ENCODE measurements at places on chromosomes 2 and 18. TPM values are rescaled to one million over a fixed set of nuclear protein-coding genes. Genes with fewer than 3 reads are reported as not detected.

- H3K27me3 ChIP-seq: no peaks in the 10 kb centered on the region
- H3K27ac ChIP-seq: no peak overlapping the region
- H3K4me3 ChIP-seq: no peak overlapping the region
- DNase-seq: no peak
- H3K4me1 ChIP-seq: peaks cover 43% of the 10 kb centered on the region
- no peaks in the 10 kb centered on the region for H3K36me3 ChIP-seq
These were observed 4.5 kb upstream of the BCL2L11 start for GRCh38 chr2:111116011-111116746.

GRCh38 chr2:107062599-107063220 is 176.7 kb upstream of the ST6GAL2 start:
- H3K27me3 ChIP-seq: no peaks in the 10 kb centered on the region
- no peak overlapping the region for H3K27ac ChIP-seq
- no peaks in the 10 kb centered on the region for H3K36me3 ChIP-seq
- no peak overlapping the region for H3K4me3 ChIP-seq

- no peak for DNase-seq
- no peak overlapping the region for H3K27ac ChIP-seq
- no peaks in the 10 kb centered on the region for H3K4me1 ChIP-seq
- H3K4me3 ChIP-seq: no peak overlapping the region
These were observed 26.9 kb downstream of the GAREM1 start for GRCh38 chr18:32443706-32444215.

DNA sequence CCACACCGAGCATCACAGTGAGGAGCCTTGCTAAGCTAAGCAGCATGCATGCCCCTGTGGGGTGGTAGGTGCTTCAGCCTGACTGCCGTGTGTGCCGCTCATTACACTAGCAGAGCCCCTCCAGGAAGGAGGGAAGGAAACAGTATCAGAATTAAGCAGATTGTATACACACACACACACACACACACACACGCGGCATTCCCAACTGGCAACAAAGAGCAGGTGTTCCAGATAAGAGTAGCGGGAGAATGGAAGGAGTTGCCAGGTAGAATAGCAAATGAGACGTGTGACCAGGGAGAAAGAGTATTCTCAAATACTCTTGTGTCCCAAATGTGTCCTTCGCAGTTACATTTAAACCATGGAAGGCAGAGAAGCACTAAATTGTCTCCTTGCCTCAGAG is 47.6 kb upstream of the TTC39C start:
- no peaks in the 10 kb centered on the region for H3K27me3 ChIP-seq
- no peak for DNase-seq
- H3K4me3 ChIP-seq: no peak overlapping the region
- H3K4me1 ChIP-seq: peaks cover 7% of the 10 kb centered on the region

DNA sequence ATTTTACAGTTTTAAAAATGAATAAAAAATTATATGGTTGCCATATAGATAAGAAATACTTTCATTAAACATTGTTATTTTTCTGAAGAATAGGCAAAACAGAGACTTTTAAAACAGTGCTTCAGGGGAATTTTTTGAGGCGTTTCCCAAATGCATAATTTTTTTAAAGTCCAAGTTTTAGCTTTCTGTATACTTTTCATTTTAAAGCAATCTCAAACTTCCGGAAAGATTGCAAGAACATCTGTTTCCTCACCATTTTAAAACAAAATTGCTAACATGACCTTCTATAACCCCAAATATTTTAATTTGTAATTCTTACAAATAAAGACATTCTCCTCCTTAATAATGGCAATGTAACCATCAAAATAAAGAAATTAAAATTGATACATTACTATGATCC is 15.1 kb upstream of the MBD2 start:
- H3K36me3 ChIP-seq: no peaks in the 10 kb centered on the region
- no peaks in the 10 kb centered on the region for H3K27me3 ChIP-seq
- no peaks in the 10 kb centered on the region for H3K4me1 ChIP-seq
- H3K4me3 ChIP-seq: no peak overlapping the region

Gene TBR1
- 0.17 TPM for total RNA-seq

- H3K4me1 ChIP-seq: no peaks in the 10 kb centered on the region
- H3K27me3 ChIP-seq: no peaks in the 10 kb centered on the region
- H3K36me3 ChIP-seq: peaks cover 11% of the 10 kb centered on the region
- no peak overlapping the region for H3K27ac ChIP-seq
- H3K4me3 ChIP-seq: no peak overlapping the region
These were observed 43.9 kb downstream of the NCKAP1 start for GRCh38 chr2:182994228-182994912.

Gene ZNF514
- 8.5 TPM for total RNA-seq

- no peaks in the 10 kb centered on the region for H3K27me3 ChIP-seq
- H3K4me3 ChIP-seq: no peak overlapping the region
- H3K36me3 ChIP-seq: peaks cover 13% of the 10 kb centered on the region
- H3K27ac ChIP-seq: no peak overlapping the region
These were observed 4.5 kb downstream of the BOK start for GRCh38 chr2:241563031-241563507.

- no peak overlapping the region for H3K4me3 ChIP-seq
- no peaks in the 10 kb centered on the region for H3K36me3 ChIP-seq
- DNase-seq: no peak
- H3K27me3 ChIP-seq: no peaks in the 10 kb centered on the region
- peaks cover 23% of the 10 kb centered on the region for H3K4me1 ChIP-seq
These were observed 22.7 kb downstream of the CNNM4 start for GRCh38 chr2:96783388-96783787.

DNA sequence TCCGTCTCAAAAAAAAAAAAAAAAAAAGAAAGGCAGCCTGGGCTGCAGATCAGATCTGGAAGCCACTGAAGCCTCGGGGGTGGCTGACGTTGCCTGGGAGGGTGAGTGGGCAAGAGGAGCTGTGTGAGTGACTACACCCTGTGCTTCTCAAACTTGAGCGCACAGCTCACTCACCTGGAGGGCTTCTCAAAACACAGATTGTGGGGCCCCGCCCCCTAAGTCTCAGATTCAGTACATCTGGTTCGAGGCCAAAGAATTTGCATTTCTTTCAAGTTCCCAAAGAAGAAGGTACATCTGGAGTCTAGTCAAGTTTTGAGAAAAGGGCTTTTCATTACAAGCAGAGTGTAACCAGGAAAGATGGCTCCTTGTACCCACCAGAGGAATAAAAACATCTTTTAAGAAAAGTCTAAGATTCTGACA is 97.7 kb upstream of the CAB39 start:
- peaks cover 27% of the 10 kb centered on the region for H3K4me1 ChIP-seq
- no peaks in the 10 kb centered on the region for H3K36me3 ChIP-seq
- H3K27ac ChIP-seq: no peak overlapping the region
- no peak for DNase-seq

Gene OTX1
- total RNA-seq: 13.1 TPM
